Right renal cortex interstitium (tissue), 3 donors: ENCODE measurements at places on chromosomes 7 and 10. TPM values are rescaled to one million over a fixed set of nuclear protein-coding genes. Genes with fewer than 3 reads are reported as not detected.

DNA sequence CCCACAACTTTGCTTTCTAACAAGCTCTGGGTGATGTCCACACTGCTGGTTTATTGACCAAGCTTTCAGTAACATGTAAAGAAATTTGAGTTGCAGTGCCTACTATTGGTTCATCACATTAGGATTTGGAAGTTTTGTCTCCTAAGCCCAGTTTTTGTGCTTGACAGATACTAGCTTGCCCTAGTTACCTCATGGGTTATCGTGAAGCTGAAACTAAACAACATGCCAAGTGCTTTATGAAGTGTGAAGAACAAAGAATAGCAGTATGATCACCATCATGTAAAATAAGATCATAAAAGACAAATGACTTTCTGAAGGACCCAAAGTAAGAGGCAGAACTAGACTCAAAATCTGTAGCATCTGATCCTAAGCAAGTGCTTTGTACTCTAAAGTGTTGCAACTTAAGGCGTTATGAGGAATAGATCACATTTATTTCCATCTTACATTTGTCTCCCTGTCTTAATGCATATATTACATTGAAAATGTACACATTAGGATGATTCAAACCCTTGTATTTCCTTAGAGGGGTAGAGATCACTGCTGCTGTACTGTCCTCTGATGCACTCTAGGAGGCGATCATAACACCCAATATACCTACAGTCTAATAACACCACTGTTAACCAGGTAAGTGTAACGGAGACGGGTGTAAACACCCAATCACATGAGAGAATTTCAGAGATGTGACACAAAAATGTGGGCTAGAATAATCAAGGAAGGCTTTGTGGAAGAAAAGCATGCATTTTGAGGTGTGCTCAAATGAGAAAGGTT lies 71.3 kb downstream of the NRCAM start:
- no peak for DNase-seq

Gene AGBL3
- 10.0 TPM for polyA plus RNA-seq

Gene PIK3CG
- 3.3 TPM for polyA plus RNA-seq

- DNase-seq, result no peak
Observed at GRCh38 chr7:137987018-137987349, 14.9 kb downstream of the CREB3L2 start.

DNA sequence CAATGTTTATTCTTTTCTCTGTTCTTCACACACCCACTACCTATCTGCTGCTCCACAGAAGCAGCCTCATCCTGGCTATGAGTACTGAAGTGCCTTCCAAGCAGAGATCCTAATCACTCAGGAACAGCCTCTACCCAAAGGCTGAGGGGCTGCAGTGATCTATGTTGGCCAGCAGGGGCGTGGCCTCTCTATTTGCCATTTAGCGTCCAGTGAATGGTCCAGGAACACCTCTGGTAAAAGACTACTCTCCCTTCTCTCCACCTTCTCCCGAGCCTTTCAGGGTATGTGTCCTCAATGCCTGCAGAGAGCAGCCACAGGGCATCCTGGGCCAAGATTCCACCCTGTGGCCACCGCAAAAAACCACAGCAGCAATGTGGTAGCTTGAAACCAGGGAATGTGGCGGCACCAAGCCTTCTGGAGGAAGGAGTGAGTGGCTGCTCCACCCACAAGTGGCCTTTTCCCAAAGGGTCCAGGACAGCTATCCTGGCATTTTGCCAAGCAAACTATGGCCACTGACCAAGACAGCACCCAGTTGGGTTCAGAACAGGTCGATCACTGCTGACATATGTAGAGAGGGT lies 70.9 kb downstream of the SYPL1 start:
- DNase-seq, result no peak

DNA sequence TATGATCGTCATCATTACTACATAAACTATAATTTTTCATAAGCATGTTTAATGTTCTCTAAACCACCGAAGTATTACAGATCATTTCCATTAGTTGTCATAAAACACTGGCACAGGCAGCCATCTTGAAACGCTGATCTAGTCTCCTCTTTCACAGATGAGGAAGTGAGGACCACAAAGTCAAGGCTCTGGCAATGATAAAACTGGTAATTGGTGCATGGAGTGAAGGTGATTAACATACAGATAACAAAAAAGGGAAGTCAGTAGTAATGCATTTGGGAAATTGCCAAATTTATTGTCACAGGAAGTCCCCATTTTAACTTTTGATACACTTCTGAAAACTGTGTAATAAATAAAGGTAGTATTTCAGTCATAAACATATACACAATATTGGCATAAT lies 49.3 kb downstream of the FBXL13 start:
- DNase-seq, result no peak

- no peak for DNase-seq
Observed at GRCh38 chr7:110309941-110310340, 781.0 kb upstream of the LRRN3 start.

GRCh38 chr10:30357806-30358205 lies 8.7 kb upstream of the MTPAP start:
- DNase-seq, result no peak

DNA sequence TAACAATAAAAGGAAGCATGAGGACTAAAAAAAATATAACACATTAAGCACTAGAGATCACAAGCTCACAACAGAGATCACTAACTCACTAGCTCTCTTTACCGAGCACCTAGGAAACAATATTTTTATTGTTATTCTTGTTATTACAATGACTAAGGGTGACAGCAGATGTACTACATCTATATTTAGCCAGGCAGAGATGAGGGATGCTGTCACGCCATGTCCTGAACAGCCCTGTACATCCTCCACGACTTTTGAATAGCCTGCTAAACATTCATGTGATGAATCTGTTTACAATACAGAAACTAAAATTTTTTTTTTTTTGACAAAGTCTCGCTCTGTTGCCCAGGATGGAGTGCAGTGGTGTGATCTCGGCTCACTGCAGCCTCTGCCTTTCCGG lies 22.7 kb downstream of the FAM133B start:
- DNase-seq, result no peak
